ENCODE measurements at places on chromosomes 5 and 9.

DNA sequence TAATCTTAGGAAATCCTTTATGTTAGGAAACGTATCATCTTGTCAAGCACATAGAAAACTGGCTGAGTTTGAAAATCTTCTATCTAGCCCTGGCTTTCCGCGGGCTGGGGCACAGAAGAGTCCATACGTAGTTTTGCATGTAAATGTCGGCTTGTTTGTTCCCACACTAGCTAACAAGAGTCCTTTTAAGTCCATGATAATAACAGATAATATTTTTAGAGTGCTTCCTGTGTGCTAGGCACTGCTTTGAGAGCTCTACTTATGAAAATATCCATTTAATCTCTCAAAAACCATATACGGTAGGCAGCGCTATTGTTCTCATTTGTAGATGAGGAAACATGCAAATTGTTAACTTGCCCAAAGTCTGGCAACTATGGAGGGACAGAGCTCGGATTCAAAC lies 40.5 kb downstream of the FYB1 start:
- H3K27ac ChIP-seq, result no peak overlapping the region
- DNase-seq, result no peak
- no peaks in the 10 kb centered on the region for H3K4me1 ChIP-seq
- H3K4me3 ChIP-seq, result no peak overlapping the region
- no peaks in the 10 kb centered on the region for H3K36me3 ChIP-seq
- no peaks in the 10 kb centered on the region for H3K27me3 ChIP-seq

- no peaks in the 10 kb centered on the region for H3K27me3 ChIP-seq
- DNase-seq, result no peak
- no peak overlapping the region for H3K4me3 ChIP-seq
- no peak overlapping the region for H3K27ac ChIP-seq
- no peaks in the 10 kb centered on the region for H3K36me3 ChIP-seq
Observed at GRCh38 chr5:35186749-35187148, 43.5 kb downstream of the PRLR start.

DNA sequence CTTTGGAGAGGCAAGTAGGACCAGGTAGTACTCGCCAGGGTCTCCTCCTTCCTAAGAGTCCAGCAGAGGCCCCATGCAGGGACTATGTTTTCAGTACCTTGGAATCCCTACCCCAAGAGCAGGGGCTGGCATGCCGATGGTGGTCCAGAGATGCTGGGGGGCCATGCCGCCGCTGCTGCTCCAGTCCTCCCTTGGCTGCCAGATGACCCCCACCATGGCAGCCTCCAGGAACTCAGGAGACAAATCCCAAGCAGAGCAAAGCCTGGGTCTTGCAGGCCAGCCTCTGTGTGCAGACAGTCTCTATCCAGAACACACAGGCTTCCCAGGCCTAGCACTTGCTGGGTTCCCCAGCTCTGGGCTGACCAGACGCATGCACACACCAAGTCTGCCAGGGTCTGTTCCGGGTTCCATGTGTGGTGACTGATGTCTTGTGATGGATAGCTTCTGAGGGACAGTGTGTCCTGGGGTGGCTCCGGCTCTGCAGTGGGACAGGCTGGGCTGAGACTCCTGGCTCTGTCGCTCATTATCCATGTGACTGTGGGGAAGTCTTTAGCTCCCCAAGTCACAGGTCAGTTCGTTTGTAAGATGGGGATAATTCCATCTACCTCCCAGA lies 127.3 kb downstream of the CRB2 start:
- no peak overlapping the region for H3K4me3 ChIP-seq
- H3K36me3 ChIP-seq, result no peaks in the 10 kb centered on the region
- H3K27me3 ChIP-seq, result no peaks in the 10 kb centered on the region

- DNase-seq, result no peak
- no peak overlapping the region for H3K27ac ChIP-seq
- no peaks in the 10 kb centered on the region for H3K4me1 ChIP-seq
- H3K4me3 ChIP-seq, result no peak overlapping the region
- H3K36me3 ChIP-seq, result no peaks in the 10 kb centered on the region
Observed at GRCh38 chr5:15566789-15567188, 66.8 kb downstream of the FBXL7 start.

DNA sequence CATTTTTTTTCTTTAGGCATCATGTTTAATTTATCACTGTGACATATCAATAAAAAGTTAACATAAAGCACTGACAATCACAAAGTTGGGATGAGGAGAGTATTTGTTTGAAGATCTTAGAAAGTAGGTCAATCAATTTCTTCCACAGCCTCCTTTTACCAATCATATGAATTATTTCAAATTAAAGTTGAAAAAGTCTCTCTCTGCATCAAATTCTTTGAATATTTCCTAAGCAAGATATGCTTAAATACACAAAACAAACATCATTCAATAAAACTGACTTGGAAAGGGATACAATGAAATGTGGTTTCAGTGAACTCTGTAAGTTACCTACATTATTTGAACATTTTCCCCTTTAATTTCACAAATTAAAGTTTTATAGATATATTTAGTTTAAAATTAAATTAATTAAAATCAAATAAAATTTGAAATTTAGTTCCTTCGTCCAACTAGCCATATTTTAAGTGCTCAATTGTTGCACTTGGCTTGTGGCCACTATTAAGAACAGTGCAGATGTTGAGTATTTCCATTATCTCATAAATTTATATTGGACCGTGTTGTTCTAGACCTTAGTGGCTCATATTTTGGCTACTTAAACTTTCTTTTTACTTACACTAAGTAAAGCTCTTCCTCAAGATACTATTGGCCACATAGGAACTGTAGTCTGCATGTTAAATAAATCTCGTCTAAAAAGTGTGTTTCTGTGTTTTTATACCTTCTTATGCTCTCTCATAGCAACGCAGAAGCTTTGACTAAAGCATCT lies 949.7 kb upstream of the NUDT12 start:
- H3K4me3 ChIP-seq, result no peak overlapping the region
- no peak for DNase-seq
- no peak overlapping the region for H3K27ac ChIP-seq
- H3K36me3 ChIP-seq, result no peaks in the 10 kb centered on the region

Measured in aorta (tissue), 5 donors.